ENCODE measurements at places on chromosomes 13 and 19. TPM values are rescaled to one million over a fixed set of nuclear protein-coding genes. Genes with fewer than 3 reads are reported as not detected.

GRCh38 chr13:73715114-73715910 lies 418.9 kb downstream of the KLF12 start:
- peaks cover 14% of the 10 kb centered on the region for H3K4me1 ChIP-seq
- H3K4me3 ChIP-seq: no peak overlapping the region
- no peak for DNase-seq
- H3K27me3 ChIP-seq: no peaks in the 10 kb centered on the region
- no peak overlapping the region for H3K27ac ChIP-seq

DNA sequence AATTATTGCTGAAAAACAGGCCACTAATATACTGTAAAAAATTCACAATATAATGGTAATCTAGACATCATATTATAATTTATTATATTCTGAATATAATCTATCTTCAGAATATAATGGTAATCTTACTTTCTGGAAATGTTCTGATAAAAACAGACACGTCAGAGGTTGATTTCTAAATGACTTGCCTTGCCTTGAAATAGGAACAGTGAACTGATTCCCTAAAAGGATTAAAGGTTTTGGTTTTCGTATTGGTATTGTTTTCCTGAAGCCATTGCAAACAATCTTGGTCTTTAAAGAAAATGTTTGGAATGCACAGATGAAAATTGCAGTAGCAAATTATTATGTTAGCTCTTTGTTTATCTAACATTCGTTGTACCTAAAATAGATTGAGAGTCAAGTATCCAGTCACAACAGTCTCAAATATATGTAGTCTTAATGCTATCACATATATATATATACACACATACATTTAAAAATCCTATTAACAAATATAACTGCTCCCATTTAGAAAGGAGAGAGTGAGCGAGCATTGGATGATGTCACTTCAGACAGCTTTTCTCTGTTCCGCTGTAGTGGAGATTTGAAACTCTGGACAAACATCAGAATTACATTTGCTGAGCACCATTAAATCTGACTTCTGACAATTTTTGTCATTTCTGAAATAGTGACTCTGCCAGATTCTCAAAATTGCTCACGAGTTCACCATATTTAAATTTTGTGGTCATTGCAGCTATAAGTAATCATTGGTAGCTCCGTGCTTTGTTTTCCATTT lies 1.7 kb downstream of the ITM2B start:
- peaks cover 54% of the 10 kb centered on the region for H3K4me1 ChIP-seq
- no peaks in the 10 kb centered on the region for H3K36me3 ChIP-seq
- peak overlapping the region; percentile 80 for H3K27ac ChIP-seq
- DNase-seq: no peak

DNA sequence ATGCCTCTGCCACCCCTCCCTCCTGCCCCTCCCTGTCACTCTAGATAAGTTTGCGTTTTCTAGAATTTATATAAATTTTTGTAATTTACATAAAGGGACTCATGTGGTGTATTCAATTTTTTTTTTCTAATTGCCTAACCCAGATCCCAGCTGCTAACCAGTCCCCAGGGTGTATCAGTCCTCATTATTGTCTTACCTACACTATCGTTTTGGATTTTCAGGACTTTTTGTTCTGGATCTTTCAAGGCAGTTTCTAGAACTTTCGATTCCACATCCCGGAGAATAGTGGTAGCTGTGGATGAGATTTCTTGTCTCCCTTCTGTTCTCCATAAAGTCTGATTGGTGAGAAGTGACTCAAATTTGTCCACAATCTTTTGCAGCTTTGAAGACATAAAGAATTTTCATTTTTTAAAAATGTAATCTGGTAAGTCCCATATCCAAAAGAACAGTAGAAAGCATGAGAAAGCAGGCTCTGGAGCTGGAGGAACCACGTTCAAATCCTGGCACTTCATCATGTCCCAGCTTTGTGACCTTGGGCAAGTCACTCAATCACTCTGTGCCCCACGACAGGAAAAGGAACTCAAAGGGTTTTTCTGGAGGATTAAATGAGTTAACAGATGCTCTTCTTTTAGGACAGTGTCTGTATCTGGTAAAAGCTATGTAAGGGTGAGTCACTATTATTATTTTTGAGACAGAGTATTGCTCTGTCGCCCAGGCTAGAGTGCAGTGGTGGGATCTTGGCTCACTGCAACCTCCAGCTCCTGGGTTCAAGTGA lies 19.7 kb downstream of the ADGRE3 start:
- H3K36me3 ChIP-seq: no peaks in the 10 kb centered on the region
- no peaks in the 10 kb centered on the region for H3K4me1 ChIP-seq
- no peaks in the 10 kb centered on the region for H3K27me3 ChIP-seq

GRCh38 chr19:8167985-8168384 lies 18.6 kb upstream of the FBN3 start:
- H3K27me3 ChIP-seq: no peaks in the 10 kb centered on the region
- peaks cover 7% of the 10 kb centered on the region for H3K4me1 ChIP-seq
- no peak overlapping the region for H3K4me3 ChIP-seq
- no peaks in the 10 kb centered on the region for H3K36me3 ChIP-seq

DNA sequence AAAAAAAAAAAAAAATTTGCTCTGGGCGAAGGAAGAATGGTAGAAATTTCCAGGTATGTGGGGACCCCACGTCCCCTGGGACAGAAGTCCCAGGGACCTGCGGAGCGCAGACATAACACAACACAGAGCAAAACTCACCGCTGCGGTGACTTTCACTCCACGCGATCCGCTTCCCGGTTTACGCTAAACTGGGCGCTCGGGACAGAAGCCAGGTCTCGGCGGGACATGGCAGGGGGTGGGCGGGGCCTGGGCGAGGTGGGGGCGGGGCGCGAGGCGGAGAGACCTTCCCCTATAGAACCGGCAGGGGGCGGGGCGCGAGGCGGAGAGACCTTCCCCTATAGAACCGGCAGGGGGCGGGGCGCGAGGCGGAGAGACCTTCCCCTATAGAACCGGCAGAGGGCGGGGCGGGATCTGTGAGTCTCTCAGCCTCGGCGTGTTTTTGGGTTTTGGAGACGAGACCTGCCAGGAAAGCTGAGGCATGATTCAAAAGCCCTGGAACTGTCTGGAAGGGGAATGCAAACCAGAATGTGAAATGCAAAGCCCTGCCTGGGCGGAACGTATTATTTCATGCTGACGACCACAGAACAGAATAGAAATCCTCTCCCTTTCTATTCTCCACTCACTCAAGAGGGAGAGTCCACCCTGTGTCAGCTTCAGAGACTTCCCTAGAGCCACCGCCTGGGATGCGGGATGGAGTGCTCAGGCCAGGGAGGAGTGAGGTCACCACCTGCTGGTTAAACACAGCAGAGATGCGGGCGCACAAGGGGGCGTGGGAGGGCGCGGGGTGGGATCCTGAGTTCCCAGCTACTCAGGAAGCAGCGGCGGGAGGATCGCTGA lies 20.2 kb upstream of the ERVV-1 start:
- DNase-seq: peak; percentile 92
- H3K4me1 ChIP-seq: peaks cover 9% of the 10 kb centered on the region
- H3K27me3 ChIP-seq: peaks cover 81% of the 10 kb centered on the region
- no peak overlapping the region for H3K27ac ChIP-seq

DNA sequence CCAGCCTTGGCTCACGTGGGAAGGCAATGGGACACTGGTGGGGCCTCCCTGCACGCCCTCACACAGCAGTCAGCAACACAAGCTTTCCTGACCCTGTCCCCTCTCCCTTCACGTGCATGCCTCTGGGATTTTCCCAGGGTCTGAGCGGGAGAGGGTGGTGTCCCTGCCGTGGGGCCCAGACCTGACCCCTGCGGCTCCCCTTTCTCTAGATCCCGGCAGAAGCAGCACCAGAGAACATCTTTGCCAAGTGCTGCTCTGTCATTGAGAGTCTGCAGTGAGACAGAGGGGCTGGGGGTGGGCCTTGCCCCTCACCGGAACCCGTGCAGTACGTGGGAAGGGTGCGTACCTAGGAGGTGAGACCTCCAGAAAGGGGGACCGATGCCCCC lies 12.6 kb downstream of the KHSRP start:
- no peak overlapping the region for H3K4me3 ChIP-seq
- H3K36me3 ChIP-seq: peaks cover 5% of the 10 kb centered on the region
- H3K27ac ChIP-seq: peak overlapping the region; percentile 94
- H3K27me3 ChIP-seq: no peaks in the 10 kb centered on the region
- peaks cover 10% of the 10 kb centered on the region for H3K4me1 ChIP-seq
- DNase-seq: peak; percentile 19

DNA sequence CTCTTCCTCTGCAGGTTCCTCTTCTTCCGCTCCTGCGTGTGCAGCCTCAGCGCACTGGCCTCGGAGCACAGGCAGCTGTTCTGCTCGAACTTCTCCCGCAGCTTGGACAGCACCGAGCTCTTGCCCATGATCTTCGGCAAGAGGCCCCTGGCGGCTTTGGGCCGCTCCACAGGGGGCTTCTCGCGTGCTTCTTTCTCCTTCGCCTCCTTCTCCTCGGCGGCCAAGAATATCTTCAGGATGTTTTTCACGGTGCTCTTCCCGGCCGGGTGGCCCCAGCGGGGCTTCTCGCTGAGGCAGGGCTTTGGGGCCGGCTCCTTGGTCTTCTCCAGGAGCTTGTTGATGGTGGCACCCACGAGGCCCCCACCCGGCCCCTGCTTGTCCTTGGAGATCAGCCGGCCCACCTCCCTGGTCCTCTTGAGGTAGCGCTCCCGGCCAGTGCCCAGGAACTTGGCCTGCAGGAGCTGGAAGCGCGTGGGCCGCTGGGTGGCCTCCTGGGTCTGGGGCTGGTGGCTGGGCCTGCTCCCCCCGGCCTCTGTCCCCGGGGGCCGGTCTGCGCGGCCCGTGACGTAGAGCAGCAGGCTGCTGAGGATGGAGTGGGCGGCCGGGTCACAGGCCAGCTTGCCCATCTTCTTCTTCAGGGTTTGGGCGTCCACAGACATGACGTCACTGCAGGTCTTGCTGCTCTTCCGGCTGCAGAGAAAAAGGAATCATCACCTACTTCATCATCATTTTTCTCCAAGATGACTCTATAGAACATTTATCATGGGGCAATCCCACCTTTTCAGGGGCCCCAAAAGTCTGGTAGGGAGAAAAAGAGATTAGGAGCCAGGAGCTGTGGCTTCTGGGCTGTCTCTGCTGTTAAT lies 43.8 kb upstream of the GRTP1 start:
- no peaks in the 10 kb centered on the region for H3K4me1 ChIP-seq
- no peaks in the 10 kb centered on the region for H3K27me3 ChIP-seq
- no peak for DNase-seq
- H3K36me3 ChIP-seq: no peaks in the 10 kb centered on the region
- no peak overlapping the region for H3K27ac ChIP-seq
- no peak overlapping the region for H3K4me3 ChIP-seq

Gene ZNF607
- total RNA-seq: 9.0 TPM

Gene ZNF420
- 7.0 TPM for total RNA-seq

Gene KLK2
- total RNA-seq: 0.69 TPM

Gene CEACAM20
- not detected for total RNA-seq
